ENCODE measurements at places on chromosomes 16 and 17. TPM values are rescaled to one million over a fixed set of nuclear protein-coding genes. Genes with fewer than 3 reads are reported as not detected.

PRKCB gene
- 97.1 TPM for total RNA-seq

IL21R gene
- 85.4 TPM for total RNA-seq

FAM171A2 gene
- 0.19 TPM for total RNA-seq

MYH11 gene
- total RNA-seq = not detected

TBX4 gene
- total RNA-seq = not detected

SLFN12 gene
- 7.5 TPM for total RNA-seq
